ENCODE measurements at places on chromosomes 16 and 17.
A peak's percentile ranks its signal among the peaks of the same experiment; 100 is the strongest.

DNA sequence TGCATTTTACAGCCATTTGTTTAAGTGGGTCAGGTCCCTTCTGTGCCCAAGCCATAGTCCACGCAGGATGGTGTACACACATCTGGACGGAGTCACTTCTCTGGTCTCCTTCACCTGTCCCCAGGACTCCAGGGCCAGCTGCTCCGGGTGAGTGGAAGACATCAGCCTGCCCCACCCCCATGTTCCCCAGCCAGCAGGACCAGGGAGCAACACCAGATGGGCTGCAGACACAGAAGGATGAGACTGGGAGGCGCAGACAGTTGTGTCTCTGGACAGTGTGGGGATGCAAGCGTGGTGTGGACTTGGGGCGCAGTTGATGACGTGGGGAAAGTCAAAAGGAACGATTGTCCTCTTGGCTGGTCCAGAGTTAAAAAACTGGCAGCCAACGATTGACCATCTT is 24.6 kb upstream of the WFDC1 start:
- no peak for DNase-seq

DNA sequence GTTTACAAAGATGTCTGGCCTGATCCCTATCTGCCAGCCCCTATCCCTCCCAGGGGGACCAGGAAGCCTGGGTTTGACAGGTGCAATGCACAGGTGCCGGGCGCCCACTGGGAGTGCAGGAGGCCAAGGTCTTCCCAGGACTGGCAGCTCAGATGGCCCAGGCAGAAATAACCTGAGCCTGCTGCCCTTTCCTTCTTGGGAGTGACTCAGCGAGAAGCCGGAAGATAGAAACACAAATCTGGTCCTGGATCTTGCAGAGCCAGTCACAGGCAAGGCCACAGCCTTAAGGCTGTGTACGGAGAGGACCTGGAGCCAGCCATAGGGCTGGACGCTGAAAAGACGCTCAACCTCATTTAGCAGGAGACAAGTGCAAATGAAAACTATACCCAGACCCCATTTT is 27.7 kb downstream of the GPR142 start:
- no peak for DNase-seq

- DNase-seq: no peak
These were observed 11.3 kb upstream of the GSE1 start for GRCh38 chr16:85601730-85602401.

GRCh38 chr17:17757391-17757791 is 76.1 kb downstream of the RAI1 start:
- no peak for DNase-seq

GRCh38 chr17:77657839-77658238 is 300.7 kb upstream of the TNRC6C start:
- DNase-seq: no peak

- no peak for DNase-seq
These were observed 102.8 kb downstream of the FOXL1 start for GRCh38 chr16:86681031-86681756.

DNA sequence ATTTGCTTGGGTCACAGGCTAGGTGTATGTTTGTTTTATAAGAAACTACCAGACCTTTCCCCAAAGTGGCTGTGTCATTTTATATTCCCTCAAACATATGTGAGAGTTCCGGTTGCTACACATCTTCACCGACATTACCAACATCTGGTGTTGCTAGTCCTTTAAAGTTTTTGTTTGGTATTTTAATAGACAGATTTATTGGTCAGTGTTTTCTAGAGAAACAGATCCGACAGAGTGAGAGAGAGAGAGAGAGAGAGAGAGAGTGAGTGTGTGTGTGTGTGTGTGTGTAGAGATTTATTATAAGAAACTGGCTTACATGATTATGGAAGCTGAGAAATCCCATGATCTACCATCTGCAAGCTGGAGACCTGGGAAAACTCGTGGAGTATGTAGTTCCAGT is 31.0 kb downstream of the LDHD start:
- DNase-seq: no peak

GRCh38 chr16:22355487-22355908 is 18.9 kb downstream of the CDR2 start:
- no peak for DNase-seq

DNA sequence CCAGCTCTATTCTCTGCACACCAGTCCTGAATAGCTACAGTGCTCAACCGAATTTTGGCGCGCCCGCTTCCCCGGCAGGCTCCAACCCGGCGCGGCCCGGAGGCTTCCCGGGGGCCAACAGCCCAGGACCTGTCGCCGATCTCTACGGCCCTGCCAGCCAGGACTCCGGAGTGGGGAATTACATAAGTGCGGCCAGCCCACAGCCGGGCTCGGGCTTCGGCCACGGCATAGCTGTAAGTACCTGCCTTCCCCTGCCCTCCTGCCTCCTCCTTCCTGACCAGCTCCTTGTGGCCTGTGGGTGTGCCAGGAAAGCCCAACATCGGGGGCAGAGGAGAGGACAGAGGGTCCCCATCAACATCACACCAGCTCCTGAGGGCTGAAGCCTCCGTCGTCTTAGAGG is 70.2 kb downstream of the CCDC182 start:
- no peak for DNase-seq

- no peak for DNase-seq
These were observed 1.1 kb upstream of the PKMYT1 start for GRCh38 chr16:2981177-2981898.

GRCh38 chr16:52367821-52368220 is 179.1 kb downstream of the TOX3 start:
- DNase-seq: no peak

DNA sequence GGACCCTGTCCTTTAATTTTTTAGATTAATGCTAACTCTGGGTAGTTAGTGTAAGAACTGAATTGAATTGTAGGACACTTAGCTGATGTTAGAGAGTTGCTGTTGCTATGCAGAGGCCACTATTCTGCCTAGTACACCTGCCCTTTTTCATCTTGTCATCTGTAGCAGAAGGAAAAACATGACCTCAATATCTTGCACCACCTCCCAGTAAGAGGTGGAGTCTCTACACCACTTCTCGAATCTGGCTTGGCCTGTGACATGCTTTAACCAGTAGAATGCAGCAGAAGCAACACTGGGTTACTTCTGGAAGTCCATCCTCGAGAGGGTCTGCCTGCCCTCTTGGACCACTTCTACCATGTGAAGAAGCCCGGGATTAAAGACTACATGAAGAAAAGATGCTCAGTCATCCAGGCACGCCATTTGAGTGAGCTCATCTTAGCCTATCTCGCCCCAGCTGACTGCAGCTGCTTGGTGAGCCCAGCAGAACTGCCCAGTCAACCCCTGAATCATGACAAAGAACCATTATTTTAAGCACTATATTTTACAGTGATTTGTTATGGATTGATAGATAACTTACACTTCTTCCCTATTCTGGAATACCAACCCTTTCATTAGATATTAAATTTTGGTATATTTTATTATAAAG is 153.5 kb downstream of the MYO1D start:
- no peak for DNase-seq

- DNase-seq: no peak
These were observed 390.8 kb upstream of the MON1B start for GRCh38 chr16:76800196-76800595.

DNA sequence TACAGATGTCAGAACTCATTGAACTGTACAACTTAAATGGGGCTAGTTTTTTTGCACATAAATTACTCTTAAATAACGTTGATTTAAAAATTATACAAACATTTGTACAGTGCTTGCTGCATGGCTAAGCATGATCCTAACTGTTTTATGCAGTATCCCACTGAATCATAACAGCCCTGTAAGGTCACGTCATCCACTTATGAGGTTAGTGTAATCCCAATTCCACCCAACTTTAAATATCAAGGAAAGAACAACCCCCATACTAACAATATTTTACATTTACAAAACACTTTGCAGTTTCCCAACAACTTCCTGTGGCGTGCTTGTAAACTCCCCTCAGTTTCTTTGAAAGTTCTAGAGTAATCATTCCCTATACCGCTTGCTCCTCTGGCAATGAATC is 190.1 kb upstream of the SALL1 start:
- no peak for DNase-seq

DNA sequence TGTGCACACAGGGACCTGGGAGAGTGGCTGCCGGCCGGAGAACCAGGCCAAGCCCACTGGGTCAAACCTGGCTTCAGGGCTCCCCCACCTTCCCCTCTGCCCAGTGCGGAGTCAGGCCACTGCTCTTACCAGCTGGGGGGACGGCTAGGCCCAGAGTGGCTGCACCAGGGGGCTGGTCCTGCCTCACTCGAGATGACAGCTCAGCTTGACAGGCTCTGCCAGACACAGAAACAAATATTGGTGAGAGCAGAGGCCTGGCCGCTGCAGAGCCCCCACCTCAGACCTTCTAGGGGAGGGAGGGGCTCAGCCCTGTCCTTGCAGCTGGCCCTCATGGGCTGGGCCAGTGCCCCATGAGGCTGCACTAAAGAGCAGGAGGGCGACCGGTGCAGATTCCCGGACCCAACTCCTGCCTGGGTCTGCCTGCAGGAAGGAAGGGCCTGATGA is 4.5 kb downstream of the NUDT16L1 start:
- no peak for DNase-seq

GRCh38 chr16:80852261-80852872 is 48.0 kb upstream of the CDYL2 start:
- no peak for DNase-seq

- DNase-seq: no peak
These were observed 18.3 kb downstream of the POLR3K start for GRCh38 chr16:35011-35677.

DNA sequence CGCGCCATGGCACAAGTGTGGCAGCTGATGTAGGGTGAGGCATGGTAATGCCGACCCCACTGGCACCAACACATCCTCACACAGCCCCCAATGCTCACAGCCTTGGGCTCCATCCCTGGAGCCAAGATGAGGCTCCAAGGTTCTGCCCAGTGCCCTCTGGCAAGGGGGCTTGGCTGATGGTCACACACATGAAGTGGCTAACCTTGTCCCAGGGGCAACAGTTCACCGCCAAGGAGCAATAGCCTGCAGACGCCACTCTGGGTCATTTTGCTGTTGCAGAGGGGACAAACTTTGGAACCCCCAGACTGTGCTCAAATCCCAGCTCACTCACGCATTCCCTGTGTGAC is 26.8 kb downstream of the TNFRSF13B start:
- no peak for DNase-seq

- DNase-seq: no peak
These were observed 9.2 kb downstream of the SYT17 start for GRCh38 chr16:19177111-19177739.

GRCh38 chr16:50169555-50170096 is 16.5 kb downstream of the TENT4B start:
- DNase-seq: no peak

- no peak for DNase-seq
These were observed 123.5 kb downstream of the ANKRD11 start for GRCh38 chr16:89366561-89367537.

DNA sequence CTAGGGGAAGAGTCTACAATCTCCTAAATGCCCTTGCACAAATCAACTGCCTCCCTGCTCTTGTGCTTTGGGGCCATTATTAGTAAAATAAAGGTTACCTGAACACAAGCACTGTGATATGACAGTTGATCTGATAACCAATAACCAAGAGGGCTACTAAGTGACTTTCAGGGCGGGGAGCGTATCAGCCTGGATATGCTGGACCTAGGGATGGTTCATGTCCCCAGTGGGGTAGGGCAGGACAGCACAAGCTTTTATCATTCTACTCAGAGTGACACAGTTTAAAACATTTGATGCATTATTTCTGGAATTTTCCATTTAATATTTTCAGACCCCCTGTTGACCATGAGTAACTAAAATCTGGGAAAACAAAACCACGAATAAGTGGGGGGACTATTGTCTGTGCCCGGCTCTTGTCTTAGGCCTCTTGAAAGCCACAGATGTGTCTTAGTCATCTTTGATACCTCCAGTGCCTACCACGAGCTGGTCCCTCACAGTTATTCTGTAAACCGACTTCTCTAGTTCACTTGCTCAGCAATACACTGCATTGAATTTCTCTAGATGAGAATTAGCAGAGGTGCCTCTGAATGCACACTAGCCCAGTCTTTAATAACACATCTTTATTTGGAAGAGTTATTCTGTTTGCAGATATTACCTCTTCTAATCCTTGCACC is 94.6 kb upstream of the DHX40 start:
- DNase-seq: no peak

- DNase-seq: no peak
These were observed 11.0 kb downstream of the KCNH6 start for GRCh38 chr17:63534078-63534570.

DNA sequence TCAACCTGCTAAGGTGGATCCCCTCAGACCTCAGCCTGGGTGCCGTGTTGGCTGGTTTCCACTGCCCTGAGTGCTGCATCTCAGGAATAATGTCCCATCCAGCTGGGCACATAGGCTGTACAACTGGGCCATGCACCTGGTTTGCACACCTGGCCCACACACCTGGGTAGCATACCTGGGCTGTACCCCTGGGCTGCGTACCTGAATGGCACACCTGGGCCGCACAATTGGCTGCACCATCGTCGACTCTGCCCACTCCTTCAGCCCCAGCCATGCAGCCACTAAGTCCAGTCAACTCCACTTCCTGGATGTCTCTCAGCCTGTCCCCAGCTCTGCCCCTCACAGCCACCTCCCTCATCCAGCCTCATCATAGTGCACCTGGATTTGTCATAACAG is 7.9 kb downstream of the SLC5A10 start:
- DNase-seq: no peak

GRCh38 chr17:8742819-8743218 is 1.8 kb downstream of the CCDC42 start:
- DNase-seq: peak; percentile 40

DNA sequence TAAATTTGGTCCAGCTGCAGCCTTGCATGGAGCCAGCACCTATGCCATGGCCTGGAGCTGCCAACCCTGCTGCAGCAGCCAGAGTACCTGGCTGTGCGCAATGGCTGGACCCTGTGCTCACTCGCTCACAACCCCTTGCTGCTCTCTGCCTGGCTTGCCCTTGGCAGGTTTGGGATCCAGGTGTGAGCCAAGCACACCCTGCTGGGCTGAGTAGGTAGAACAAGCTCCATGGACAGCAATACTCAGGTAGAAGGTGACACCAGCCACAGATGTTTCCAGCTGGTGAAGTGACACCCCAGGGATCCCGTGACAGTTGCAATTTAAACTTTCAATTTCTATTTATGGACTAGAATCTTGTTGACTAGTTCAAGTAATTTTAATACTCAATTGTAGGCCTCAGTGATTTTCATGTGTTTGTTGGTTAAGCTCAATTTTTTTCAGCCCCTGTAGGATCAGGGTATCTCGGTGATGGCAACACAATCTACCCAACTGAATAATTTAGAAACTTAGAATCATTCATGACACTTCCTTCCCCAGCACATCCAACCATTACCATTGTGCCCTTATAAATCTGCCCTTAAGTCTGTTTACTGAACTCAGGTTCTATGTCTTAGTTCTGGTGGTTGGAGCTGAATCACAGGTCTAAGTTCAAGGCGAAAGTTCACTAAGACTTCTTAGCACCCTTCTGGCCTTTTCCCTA is 480.0 kb downstream of the PMP22 start:
- DNase-seq: no peak

GRCh38 chr17:72361892-72362291 is 241.1 kb downstream of the SOX9 start:
- DNase-seq: no peak

GRCh38 chr16:66695471-66695934 is 1.0 kb downstream of the CMTM4 start:
- DNase-seq: no peak

GRCh38 chr16:84479716-84480450 is 24.6 kb downstream of the MEAK7 start:
- DNase-seq: peak; percentile 64

- DNase-seq: no peak
These were observed 179.4 kb upstream of the FOXF1 start for GRCh38 chr16:86330906-86331305.

GRCh38 chr17:3213001-3213400 is 5.5 kb downstream of the OR1A1 start:
- DNase-seq: no peak

- no peak for DNase-seq
These were observed 172.6 kb upstream of the CDH13 start for GRCh38 chr16:82454152-82454551.
